Ureter (tissue), 1 donor: ENCODE measurements at places on chromosomes 13 and 19. TPM values are rescaled to one million over a fixed set of nuclear protein-coding genes. Genes with fewer than 3 reads are reported as not detected.

The OXGR1 gene
- 3.7 TPM for total RNA-seq

DNA sequence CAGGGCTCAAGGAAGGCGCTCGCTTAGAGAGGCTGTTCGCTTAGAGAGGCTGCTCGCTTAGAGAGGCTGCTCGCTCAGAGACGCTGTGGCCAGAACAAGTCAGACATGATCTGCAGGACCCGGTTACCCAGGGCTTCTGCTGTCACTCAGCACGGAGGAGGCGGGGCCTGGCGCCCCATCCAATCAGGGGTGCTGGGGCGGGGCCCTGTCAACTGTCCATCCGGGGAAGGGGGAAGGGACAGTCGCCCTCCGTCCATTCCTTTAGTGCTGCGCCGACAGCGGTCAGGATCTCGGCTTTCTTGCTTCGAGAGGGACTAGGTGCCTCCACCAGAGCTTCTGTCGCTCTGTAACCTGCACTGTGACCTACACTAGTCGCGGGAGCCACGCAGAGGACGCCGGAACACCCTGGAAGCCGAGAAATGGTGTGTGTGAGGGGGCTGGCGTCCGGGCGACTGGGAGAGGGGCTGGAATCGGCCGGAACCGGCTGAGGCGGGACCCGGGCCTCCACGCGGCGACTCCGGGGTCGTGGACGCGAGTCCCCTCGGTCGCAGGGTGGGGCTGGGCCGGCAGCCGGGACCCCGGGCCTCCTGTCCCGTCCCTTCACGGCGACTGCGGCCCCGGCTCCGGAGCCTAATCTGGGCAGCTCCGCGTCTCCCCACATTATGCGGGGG is at the start of gene ZNF440:
Gene ZNF440 (plus strand): TSS at position 245 of the 671 bp plus-strand sequence. CDS start 175 bp downstream, at position 420.
- DNase-seq: peak; percentile 98

The KIR2DL4 gene
- 0.39 TPM for total RNA-seq

GRCh38 chr19:17097593-17098126 is 22.1 kb downstream of the MYO9B start:
- DNase-seq: no peak

GRCh38 chr13:60970736-60971135 is 444.9 kb downstream of the PCDH20 start:
- DNase-seq: no peak

GRCh38 chr19:375395-376110 is 31.0 kb upstream of the MIER2 start:
- no peak for DNase-seq

DNA sequence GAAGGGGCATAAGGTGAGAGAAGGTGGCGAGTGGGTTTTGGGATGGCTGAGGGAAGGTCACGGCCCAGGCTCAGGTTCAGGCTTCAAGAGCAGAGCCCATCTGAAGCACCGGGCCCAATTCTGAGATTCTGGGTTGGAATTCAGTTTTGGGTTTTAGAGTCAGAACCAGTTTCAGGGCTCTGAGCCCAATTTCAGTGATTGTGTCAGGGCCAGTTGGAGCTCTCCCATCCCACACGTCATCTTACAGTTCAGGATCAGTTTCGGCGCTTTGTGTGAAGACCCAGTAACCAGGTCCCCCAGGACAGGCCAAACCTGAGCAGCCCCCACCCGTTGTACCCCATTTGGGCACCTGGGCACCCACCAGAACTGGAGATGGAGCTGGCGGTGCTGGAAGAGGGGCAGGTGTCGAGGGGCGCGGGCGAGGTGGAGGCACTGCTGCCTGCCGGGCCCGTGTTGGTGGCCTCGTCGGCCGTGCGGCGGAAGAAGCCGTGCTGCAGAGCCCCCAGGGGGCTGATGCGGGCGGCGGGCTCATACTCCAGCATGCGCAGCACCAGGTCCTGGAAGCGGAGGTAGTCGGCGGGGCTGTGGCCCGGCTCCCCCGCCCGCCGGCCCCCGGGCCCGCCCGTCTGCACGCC is 7.5 kb downstream of the DYRK1B start:
- DNase-seq: no peak

- DNase-seq: no peak
These were observed 9.9 kb upstream of the CALM3 start for GRCh38 chr19:46591254-46591653.
